Eye (tissue), 1 donor: ENCODE measurements at places on chromosomes 2 and 18.

GRCh38 chr2:112884869-112885505, 26.0 kb upstream of the IL37 start:
- DNase-seq = peak; percentile 36

DNA sequence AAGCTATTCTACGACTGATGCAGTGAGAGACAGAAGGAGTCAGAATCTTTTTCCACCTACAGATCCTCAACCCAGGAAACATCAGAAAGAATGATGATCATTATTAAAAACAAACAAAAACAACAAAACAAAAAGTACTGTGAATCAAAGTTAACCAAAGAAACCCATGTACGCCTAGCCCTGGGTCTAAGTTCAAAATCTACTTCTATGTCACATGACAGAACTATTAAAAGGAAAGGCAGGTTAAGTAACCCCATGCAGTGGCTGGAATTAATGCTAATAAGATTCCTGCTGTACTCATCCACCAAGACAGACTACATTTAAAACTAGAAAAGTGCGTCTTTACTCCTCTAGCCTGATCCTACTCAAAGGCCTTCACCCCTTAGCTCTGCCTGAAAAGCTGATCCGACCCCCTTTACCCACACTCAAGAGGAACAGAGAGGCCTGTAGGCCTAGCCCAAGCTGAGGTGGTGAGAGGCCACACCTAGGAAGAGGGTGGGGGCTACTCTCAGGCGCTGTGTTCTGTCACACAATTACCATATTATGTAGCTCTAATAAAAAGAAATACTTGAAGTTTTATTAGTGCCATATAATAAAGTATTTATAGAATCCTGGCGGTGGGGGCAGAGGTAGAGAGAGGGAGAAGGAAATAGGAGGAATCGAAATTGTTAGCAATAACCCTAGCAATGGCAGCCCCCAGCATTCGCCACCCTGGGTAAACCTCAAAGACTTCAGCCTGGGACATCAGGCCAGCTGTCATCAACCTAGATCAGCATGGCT, 37.1 kb downstream of the NHEJ1 start:
- DNase-seq = no peak

GRCh38 chr2:138245310-138245709, 256.3 kb upstream of the SPOPL start:
- no peak for DNase-seq

DNA sequence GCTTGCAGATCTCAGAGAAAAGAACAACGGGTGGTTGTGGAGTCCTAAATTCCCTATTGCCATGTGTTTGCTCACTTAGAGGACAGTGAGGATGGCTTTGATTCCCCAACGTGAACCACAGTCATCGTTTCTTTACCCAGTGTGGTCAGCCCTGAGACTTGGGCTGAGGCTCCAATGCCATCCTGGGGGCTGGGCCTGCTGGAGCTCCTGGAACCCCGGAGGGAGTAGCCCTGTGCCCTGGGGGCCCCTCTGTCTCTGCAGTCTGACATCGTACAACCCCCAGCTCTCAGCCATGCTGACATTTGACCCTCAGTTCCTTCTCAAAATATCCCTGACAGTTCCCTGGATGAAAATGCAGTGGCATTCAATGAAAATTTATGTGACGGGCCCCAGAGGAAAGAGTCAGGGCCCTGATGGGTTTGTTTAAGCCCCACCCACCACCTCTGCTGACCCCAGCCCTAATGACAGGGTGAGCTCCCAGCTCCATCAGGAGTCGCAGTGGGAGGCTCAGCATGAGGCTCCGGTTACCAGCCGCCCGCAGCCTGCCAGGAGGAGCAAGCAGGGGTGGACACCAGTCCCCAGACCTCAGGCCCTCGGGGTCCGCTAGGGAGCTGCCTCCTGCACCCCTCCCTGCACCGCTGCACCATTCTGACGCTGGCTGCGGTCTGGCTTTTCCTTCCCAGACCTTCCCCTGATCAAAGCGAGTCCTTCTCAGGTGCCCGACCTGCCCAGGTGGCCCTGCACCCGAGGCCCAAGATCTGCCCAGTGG, 120.9 kb downstream of the TWIST2 start:
- no peak for DNase-seq

DNA sequence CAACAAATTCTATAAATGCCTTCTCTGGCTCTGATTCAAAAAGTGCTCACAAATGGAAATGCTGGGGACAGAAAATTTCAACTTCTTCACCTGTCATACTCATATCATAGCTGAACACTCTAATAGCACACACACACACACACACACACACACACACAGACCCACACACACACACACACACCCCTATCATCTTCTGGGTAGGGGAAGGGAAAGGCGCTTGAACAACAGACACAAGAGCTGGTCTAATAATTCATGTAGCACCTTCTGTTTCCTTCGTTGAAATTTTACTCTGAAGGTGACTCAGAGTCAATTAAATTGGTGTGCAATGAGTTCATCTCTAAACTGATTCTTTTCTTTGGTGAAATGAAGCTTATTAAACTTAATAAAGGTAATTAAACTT, 32.9 kb downstream of the CD28 start:
- no peak for DNase-seq

DNA sequence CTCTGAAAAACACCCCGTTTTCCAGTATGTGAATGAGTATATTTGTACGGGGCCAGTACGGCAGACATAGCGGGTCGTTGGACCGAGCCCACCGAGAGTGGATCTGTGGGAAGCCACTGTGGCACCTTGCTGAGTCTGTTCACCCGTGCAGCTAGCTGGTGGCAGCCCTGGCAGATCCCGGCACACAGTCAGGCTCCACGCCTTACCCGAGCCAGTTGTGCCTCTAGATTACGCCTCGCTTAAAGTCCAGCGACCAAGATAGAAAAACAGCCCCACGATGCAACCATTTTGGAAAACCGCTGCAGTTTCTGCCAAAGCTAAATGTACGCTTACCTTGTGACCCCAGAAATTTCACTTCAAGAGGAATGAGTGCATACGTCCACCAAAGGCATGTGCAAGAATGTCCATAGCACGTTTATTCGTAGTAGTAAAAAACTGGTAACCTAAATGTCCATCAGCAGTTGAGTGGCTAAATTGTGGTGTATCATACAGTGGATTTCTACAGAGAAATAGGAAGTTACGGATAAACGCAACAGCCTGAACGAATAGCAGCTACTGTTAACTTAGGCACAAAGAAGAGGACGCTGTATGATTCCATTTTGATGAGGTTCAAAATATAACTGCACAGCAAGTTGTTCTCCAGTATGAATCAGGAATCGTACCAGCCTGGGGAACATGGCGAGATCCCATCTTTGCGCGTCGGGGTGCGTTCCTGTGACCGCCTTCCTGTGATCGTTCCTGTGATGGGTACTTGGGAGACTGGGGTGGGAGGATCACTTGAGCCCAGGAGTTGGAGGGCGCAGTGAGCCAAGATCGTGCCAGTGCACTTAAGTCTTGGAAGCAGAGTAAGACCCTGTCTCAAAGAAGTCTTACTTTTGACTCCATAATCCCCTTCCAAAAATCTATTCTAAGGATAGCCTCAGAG, 688 bp upstream of the WDR33 start:
- DNase-seq = no peak

DNA sequence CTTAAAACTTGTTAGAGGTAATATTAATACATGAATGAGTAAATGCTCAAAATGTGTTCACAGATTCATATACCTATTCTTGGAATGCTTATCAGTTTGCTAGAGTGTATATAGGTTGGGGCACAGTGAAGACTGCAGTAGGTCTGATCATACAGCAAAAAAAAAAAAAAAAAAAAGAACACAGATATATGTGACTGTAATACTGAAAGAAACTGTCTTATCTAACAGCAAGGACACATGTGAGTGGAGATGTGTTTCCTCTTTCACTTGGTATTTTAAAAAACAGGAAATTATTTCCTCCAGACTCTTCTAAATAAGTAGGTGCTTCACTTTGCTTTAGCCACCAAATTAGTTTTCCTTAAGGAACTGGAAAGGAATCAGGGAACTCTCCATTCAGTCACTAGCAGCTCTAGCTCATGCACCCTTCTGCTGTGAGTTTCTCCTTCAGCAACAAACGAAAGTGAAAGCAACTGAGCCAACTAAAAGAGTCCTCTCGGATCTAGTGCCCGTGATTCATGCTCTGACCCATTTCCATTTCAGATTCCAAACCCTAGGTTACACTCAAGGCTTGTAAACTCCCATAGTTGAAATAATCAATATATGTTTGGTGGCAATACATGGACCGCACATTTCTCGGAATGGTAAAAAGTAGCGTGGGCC, 98.5 kb downstream of the DSEL start:
- DNase-seq = no peak

DNA sequence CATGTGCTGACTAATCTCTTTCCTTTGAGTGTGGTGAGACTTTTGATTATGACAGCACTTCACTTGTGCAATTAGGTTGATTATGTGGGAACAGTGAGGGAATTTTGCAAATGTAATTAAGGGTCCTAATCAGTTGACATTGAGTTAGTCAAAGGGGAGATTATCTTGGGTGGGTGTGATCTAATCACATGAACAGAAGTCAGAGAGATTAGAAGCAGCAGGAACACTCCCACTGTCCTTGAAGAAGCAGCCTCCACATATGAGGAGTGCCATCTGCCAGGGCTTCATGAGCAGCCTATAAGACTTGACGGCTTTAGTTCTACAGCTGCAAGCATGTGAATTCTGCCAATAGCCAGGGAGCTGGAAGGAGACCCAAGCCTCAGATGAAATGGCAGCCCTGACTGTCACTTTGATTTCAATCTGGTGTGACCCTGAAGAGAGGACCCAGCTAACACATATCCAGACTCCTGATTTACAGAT, 89.4 kb upstream of the APCDD1 start:
- no peak for DNase-seq

- peak; percentile 18 for DNase-seq
Measured at GRCh38 chr2:37349231-37349860, 4.9 kb downstream of the QPCT start.

DNA sequence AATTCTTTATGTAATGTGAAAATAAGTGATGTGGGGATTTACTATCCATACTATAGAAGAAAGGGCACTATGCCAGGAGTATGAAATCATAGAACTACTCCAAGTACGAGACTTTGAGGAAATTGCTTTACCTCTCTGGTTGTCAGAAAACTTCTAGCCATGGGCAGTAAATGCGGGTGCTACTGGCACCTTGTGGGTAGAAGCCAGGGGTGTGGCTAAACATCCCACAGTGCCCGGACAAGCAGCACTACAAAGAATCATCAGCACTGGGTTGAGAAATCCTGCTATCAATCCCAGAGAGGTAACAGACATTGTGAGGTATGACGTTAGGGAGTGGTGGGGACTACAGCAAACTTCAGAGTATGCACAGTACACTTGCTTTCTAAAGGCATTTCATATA, 453.5 kb upstream of the TNP1 start:
- no peak for DNase-seq

DNA sequence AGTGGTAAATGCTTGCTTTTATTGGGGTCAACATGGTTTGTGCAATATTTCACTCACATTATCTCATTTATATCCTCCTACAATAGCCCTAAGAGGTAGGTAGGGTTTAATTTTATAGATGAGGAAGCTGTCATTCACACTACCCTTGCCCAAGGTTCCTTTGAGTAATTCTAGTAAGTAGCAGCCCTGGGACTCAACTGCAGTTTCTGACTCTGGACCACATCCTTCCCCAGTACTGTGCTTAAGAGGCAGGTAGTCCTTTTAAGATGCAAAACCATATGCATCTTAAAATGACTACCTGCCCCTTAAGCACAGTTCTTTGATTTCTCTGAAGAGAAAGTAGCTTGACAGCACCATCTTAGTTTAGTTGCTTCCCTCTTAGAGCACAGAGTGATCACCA, 15.7 kb upstream of the NT5C1B start:
- no peak for DNase-seq

GRCh38 chr18:4603955-4604354, 148.8 kb upstream of the DLGAP1 start:
- DNase-seq = no peak

DNA sequence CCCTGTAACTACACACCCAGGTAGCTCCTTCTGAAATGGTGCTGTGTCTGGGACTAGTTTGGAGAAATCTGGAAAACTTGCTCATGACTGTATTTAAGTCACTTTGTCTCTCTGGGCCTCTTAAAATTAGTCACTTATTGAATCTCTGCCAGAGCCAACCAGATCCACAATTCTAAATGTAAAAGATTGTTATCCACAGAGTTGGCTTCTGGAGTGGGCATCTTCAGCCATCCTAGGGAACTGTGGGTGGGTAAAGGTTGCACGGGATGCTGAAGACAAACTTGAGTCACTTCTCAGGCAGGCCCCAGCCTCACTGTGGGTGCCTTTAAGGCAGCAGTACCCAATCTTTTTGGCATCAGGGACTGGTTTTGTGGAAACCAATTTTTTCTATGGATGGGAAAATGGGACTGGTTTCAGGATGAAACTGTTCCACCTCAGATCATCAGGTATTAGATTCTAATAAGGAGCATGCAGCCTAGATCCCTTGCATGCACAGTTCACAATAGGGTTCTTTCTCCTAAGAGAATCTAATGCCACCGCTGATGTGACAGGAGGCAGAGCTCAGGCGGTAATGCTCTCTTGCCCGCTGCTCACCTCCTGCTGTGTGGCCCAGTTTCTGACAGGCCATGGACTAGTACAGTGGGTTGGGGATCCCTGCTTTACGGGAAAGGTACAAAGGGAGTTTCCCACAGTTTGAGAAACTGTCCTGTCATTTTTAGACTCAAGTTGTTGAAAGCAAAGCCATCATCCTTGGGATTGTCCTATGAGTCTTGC, 98.3 kb upstream of the SPRED2 start:
- DNase-seq = no peak

- DNase-seq = no peak
Measured at GRCh38 chr2:68238955-68239822, 13.1 kb downstream of the PPP3R1 start.

GRCh38 chr2:25009954-25010353, 31.9 kb upstream of the EFR3B start:
- DNase-seq = no peak

- DNase-seq = no peak
Measured at GRCh38 chr2:54652540-54652939, 70.9 kb upstream of the EML6 start.

- DNase-seq = no peak
Measured at GRCh38 chr2:179248024-179248348, 16.6 kb downstream of the SESTD1 start.

DNA sequence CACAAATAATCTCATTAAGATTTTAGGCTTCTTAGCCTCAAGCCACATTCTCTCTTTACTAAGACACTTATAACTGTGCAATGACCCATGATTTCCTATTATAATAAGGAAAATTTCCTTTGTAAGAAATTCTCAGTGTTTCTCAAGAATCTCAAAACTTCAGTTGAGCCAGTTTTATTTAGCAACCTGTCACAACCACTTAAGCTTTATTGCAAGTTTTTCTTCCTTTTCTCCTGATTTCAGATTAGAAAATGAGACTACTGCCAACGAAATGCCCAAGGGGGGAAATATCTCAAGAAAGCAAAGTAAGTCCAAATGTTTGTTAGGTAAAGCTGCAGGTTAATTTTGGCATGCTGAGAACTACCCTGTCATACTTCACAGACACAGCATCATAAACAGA, 178.5 kb downstream of the THADA start:
- DNase-seq = peak; percentile 75

GRCh38 chr2:58543442-58543841, 302.3 kb upstream of the FANCL start:
- DNase-seq = peak; percentile 23

- no peak for DNase-seq
Measured at GRCh38 chr2:69668598-69668997, 25.1 kb upstream of the AAK1 start.

- no peak for DNase-seq
Measured at GRCh38 chr2:97761192-97761591, 47.8 kb downstream of the ZAP70 start.
